Hippocampal formation (tissue), 2 donors: ENCODE measurements at places on chromosomes 7 and 10.
A peak's percentile ranks its signal among the peaks of the same experiment; 100 is the strongest.

- DNase-seq: no peak
Observed at GRCh38 chr10:77970869-77971803, 44.6 kb upstream of the DLG5 start.

GRCh38 chr10:7423521-7423920, 12.7 kb upstream of the SFMBT2 start:
- DNase-seq: no peak

GRCh38 chr10:7260412-7260900, 150.4 kb downstream of the SFMBT2 start:
- peak; percentile 40 for DNase-seq

DNA sequence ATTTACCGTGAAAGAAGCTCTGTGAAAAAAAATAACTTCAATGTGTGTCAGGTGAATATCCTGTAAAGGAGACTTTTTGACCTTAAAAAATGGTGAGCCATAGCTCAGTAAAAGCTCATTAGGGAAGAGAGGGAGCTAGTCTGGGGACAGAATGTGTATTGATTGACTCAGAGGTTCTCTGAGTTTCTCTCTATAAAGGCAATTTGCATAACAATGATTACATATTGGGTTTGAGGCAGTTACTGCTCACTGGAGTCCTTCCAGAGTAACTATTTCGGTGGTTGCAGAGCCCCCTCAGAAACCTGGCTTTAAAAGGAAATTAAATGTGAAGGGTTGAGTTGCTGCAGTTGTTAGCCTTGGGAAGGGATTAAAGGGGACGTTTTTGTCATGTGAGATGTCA, 181.6 kb downstream of the GALNT17 start:
- no peak for DNase-seq

- DNase-seq: no peak
Observed at GRCh38 chr10:33967606-33968120, 633.2 kb upstream of the NRP1 start.

GRCh38 chr10:104359811-104360210, 6.2 kb downstream of the CFAP58 start:
- DNase-seq: no peak
